ENCODE measurements at places on chromosomes 16 and 17.

DNA sequence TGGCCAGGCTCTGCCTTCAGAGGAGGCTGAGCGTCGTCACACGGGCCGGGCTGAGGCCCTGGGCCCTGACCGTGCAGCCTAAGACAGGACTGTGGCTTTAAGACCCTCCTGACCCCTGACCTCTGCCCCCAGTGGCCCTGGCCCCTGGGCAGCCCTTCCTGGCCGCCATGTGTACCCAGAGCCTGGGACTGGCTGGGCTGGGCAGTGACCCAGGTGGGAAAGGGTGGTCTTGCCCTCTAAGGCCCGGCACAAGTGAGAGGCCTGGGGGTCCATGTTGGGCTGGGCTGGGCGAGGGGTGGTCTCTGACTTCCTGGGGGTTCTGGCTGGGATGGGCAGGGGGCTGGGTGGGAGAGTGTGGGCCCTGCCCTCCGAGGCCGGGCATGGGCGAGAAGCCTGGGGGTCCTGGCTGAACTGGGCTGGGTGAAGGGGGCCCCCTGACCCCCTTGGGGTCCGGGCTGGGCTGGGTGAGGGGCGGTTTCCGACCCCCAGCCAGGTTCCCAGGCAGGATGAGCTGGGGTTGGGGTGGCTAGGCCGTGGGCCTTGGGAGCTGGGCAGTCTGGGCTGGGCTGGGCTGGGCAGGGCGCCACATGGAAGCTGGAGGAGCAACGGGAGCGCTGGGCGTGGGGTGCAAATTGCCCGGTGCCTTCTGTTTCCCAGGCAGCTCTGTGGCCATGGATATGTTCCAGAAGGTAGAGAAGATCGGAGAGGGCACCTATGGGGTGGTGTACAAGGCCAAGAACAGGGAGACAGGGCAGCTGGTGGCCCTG lies at the start of gene CDK3:
CDK3 (plus strand) TSS at position 101 of the 767 bp plus-strand sequence; CDS start at position 672, 571 bp downstream.
- DNase-seq = no peak

DNA sequence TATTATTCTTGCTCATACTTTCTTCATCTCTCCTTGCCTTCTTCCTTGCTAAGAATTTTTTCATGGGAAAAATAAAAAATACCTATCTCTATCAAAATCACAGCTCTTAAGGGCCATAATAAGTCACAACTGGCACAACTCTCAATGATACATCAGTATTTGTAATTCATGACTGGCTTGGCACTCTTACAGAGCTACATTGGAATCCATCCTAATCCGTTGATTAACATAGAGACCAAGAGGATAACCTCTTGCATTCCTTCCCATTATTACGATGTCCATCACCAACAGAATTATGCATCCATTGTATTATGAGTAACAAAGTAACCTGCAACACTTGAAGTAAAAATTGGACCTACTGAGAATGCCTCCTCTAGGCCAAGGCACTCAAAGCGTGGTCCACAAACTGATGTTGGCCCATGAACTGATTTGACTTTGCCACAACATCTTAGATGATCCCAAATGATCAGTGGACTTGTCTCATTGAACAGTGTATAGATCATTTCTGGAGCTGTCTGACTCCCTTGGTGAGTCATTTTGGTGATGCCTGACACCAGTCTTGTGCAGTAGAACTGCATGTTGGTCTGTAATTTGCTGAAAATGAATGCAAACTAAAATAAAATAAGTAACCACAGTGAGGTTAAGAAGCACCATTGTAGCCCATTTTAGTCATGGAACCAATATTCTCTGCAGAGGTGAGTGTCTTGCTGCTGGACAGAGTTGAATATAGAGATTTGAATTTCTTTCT lies 163.2 kb downstream of the AXIN2 start:
- no peak for DNase-seq

GRCh38 chr17:19270704-19271611 lies 33.8 kb downstream of the EPN2 start:
- peak; percentile 43 for DNase-seq

DNA sequence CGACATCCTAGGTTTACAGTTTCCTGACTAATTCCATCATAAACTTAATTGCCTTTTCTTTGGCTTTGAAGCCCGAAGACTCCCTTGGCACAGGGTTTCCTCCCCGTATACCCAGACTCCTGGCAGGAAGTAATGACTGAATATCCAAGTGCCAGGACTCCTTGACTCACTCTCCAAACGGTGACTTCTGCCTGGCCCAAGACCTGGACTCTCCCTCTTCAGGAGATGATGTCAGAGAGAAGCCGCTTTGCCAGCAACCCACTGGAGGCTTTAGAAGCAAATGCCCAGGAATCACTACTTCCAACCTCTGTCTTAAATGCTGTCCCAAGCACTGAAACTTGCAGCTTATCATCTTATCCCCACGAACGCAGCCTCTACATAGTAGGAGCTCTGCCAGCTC lies 146.5 kb downstream of the RGS9 start:
- DNase-seq = peak; percentile 84

DNA sequence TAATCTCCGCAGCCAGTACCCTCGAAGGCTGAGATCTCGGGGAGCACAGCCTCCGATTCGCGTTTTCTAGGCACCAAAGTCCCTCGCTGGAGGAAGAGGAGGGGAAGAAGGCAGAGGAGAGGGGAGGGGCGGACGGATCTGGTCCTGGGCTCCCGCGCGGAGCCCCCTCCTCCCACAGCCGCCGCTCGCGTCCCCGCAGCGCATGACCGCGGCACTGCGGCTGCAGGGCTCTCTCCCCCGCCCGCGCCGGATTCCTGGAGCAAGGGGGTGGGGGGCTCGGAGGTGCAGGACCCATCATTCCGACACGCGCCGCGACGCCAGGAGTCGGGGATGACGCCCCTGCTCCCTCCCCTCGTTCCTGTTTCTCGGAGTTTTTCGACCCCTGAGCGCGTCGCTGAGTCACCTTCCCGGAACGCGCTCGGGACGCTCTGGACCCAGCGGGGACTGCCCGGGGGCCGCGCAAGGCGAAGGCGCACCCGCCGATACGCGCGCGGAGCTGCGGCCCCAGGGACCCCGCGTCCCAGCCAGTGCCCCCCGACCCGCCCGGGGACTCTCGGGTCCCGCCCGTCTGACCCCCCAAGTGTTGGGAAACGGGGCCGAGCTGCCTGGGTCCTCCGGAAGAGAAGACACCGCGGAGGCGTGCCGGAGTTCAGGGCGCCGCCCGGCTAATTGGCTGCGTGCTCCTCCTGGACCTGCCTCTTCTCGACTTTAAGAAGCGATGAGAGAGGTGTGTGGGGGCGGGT lies 1.4 kb upstream of the SPHK1 start:
- peak; percentile 67 for DNase-seq

DNA sequence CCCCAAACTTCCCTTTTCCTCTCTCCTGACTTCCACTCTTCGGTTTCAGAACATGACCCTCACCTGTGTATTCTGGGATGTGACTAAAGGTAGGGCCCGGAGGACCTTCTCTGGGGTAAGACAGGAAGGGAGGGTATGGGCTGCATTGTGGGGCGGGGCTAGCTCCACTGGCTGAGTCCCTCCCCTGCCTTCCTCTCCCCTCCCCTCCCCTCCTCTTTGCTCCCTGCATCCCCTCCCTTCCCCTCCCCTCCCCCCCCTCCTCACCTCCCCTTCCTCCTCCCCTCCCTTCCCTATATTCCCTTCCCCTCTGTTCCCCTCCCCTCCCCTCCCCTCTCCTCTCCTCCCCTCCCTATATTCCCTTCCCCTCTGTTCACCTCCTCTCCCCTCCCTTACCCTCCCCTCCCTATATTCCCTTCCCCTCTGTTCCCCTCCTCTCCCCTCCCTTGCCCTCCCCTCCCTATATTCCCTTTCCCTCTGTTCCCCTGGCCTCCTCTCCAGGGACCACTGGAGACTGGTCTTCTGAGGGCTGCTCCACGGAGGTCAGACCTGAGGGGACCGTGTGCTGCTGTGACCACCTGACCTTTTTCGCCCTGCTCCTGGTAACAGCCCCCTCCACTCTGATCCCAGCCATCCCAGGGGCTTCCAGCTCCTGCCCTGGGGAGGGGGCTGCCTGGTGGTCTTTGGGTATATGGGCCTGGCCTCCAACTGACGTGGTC lies 11.8 kb downstream of the ADGRG3 start:
- DNase-seq = no peak

- DNase-seq = no peak
Measured at GRCh38 chr17:6024576-6024975, 45.6 kb upstream of the WSCD1 start.

- peak; percentile 84 for DNase-seq
Measured at GRCh38 chr17:49851387-49852291, 3.8 kb upstream of the TAC4 start.

All from dermis blood vessel endothelial cell (primary cell).